ENCODE measurements at places on chromosomes 12 and 14.
A peak's percentile ranks its signal among the peaks of the same experiment; 100 is the strongest.

GRCh38 chr12:77609016-77609415 lies 221.7 kb upstream of the NAV3 start:
- no peak for DNase-seq

DNA sequence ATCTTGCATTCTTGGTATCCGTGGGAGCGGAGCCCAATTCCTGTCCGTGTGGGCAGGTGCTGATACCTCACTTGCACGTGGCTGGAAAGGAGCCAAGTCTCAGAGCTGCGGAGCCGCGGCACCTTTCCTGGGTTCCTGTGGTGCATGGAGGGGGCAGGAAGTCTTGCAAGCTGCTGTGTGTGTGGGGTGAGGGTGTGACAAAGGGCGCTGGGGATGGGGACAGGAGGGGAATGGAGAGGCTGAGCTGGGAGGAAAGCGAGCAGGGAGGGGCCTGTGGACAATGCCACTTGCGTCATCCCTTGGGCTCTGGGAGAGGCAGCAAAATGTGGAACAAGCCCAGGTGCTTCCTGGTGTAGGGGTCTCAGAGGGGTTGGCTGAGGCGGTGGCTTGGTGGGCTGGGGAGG lies 86.7 kb downstream of the CALM1 start:
- DNase-seq = peak; percentile 15

- DNase-seq = no peak
Observed at GRCh38 chr12:25186038-25186787, 8.7 kb downstream of the DNAI7 start.

DNA sequence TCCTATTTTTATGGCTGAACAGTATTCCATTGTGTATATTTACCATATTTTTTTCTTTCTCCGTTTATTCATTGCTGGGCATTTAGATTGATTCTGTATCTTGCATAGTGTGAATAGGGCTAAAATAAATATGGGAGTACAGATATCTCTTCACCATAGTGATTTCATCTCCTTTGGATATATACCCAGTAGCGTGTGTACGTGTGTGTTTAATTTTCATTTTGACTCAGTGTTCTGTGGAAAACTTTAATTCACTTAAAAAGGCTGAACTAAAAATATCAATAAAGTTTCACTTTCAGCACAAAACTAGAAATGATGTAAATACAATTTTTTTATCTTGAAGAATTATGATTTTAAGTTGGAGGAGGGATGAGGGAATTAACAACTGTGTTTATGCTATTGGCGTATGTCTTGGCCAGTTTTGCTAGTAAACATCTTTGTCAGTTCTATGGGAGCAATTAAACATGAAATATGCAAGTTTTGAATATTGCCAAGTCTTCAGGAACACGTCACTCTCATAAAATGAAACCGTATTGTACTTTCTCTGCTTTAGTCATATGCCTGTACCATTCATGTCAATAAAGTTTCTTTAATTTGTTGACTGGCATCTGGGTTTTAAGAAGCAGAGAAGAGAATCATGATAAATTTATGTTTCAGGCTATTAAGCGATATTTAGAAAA lies 99.8 kb downstream of the PTGER2 start:
- no peak for DNase-seq

DNA sequence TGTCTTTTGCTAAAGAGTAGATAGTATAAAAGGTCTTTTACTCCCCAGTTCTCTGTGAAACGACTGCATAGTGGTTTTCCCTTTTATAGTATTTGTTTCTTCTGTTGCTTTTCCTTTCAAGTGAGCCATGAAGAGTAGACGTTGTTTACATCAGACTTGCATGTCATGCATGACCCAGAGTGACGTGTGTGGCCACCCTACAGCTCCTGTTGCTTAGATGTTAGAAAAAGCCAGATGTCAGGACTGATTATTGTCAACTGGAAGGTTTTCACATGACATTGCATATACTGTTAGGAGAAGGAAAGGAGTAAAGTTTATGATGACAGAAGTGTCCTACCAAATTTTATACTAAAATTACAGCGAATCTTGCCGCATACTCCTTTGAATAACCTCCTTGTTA lies 1.3 kb upstream of the RD3L start:
- DNase-seq = no peak

- DNase-seq = no peak
Observed at GRCh38 chr12:40171501-40171900, 53.3 kb upstream of the LRRK2 start.

DNA sequence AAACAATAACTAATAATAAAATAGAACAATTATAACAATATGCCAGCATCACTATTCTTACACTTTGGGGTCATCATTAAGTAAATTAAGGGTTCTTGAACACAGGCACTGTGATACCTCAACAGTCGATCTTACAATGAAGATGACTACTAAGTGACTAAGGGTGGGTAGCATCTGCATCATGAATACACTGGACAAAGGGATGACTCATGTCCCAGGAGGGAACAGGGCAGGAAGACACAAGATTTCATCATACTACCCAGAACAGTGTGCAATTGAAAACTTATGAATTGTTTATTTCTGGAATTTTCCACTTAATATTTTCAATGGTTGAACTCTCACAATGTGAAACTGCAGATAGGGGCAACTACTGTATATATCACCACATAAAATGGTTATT lies 19.7 kb downstream of the TSPAN19 start:
- DNase-seq = no peak

GRCh38 chr12:78155546-78155945 lies 324.9 kb downstream of the NAV3 start:
- DNase-seq = no peak

DNA sequence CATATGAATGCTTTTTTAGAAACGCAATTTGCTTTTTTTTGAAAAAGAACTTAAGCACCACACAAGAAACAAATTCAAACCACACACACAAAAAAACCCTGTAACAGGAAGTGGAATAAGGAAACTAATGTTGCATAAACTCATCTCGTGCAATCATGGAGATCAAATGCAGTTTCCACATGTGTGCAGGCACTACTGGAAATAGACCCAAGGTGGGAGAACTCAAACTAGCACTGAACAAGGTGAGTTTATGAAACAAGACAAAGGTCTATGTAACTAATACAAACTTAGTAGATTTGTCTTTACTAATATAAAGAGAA lies 17.5 kb downstream of the NIN start:
- DNase-seq = peak; percentile 42

DNA sequence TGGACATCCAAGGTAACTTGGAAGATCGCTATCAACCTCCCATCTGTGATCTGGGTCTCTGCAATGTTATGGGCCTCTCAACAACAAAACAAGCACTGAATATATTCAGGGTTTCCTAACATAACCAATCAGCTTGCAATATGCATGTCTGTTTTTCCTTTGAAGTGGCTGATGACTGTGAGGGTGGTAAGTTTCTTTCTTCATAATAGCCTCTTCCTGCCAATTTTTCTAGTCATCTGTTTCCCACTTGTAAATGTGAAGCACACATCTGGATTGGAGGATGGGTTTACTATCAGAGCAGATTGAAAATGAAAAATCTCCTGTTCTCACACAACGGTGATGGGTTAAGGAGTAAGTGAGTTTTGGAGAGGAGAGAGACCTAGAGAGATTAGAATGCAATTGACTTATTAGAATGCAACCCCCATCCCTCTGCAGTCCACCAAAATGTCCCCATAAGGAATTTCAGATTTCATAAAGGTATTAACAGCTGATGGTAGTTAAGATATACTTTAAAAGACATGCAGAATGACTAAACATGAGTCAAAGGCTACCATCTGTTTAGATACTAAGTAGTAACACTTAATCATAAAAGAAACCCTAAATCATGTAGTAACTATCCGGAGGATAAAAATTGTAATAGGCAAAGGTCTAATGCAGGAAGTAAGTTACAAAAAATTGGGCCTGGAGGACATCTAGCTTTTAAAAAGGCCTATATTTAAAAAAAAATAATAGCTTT lies 58.4 kb upstream of the SAV1 start:
- DNase-seq = peak; percentile 39

DNA sequence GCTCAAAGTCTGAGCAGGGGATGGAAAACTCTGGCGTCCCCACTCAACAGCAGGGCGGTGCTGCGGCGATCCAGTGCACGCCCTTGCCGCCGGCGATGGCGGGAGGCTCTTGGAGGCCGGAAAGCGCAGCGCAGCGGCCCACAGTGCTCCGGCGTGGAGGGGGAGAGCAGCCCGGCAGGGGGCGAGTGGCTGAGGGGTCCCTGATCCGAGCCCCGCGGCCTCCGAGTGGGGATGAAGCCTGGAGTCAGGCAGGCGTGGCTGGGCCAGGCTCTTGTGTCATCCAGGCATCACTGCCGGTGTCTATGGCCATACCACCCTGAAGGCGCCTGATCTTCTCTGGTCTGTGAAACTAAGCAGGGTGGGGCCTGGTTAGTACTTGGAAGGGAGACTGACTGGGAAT lies 183.1 kb downstream of the ALG10 start:
- DNase-seq = no peak

DNA sequence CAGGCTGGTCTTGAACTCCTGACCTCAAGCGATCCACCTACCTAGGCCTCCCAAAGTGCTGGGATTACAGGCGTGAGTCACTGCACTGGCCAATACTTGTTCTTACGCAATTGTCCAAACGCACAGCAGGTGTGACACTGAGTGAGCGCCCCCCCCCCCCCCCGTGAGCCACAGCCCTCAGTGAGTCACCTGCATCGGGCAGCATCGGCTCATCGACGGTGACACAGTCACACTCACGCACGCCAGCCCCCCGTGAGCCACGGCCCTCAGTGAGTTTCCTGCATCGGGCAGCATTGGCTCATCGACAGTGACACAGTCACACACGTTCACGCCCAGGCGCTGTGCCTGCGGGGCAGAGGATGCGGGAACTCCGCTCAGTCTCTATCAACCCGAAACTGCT lies 42.5 kb downstream of the GALNT9 start:
- no peak for DNase-seq

GRCh38 chr14:68828698-68829097 lies 35.8 kb upstream of the ZFP36L1 start:
- DNase-seq = no peak

DNA sequence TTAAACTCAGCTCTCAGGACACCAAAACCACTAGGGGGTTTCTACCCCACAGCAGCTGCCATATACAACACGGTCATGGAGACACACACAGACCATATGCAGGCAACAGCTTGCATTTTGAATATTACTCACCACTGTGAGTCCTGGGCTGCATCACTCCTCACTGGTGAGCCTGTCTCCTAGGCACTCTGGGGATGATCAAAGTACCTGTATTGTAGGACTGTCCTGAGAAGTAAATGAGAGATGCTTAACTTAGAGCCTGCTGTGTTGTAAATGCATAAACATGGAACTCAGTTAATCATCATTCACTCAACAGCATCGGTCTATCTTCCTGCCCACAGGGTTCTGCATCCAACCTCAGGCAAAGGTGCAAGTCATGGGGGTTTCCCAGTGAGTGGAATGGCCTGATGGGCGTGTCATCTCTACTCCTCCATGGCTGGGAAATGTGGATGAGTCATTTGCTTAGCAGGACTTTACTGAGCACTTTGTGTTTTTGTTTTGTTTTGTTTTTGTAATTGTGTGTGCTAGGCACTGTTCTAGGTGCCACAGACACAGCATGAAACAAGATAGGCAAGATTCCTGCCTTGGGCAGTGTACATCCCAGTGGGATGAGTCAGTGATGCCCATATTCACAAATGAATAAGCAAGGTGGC lies 1141.2 kb upstream of the TMEM132C start:
- DNase-seq = peak; percentile 11

DNA sequence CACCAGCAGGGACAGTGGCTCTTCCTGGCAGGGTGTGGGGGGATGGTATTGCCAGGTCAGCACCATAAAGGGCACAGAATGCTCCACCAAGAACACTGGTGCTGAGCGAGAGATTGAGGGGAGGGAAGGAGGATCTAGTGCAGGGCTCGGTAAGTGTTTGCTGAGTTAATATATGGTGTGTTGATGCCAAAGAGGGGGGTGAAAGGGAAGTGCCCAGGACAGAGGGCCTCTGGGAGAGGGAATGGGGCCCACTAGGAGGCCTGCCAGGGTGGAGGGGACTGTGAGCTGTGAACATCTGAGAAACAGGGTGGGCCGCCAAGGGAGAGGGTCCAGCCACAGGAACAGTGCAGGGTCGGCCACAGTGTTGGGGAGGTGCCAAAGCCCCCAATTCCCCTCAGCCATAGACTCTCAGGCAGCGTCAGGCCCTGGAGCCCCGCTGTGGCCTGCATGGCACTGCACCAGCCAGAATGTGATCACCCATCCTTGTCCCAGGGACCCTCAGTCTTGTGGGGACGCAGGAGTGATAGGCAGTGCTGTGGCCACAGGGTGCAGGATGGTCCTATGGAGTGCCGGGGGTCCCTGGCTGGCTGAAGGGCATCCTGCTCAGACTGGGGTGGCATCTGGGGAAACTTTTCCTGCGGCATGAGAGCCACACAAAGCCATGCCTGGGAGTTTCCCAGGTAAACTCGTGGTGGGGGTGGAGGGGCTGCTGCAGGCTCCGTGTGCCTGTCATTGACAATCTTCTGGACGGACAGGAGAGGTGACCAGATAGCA lies 11.9 kb downstream of the RIN3 start:
- no peak for DNase-seq

DNA sequence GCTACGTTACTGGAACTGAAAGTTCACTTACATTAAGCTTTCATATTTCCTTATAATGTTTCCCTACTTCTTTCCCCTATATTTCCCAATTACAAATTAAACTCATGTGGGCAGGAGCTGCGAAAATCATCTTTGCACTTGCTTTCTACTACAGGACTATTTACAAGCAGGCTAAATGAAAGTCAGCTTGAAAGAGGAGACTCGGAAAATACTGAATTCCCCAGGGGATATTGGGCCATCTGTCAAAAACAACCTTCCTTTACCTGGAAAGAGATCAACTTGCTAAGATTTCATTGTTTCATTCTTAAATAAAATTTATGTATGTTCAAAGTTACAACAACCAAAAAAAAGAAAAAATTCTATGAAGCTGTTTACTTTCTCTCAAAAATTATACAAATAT lies 92.8 kb upstream of the BBS10 start:
- DNase-seq = no peak

DNA sequence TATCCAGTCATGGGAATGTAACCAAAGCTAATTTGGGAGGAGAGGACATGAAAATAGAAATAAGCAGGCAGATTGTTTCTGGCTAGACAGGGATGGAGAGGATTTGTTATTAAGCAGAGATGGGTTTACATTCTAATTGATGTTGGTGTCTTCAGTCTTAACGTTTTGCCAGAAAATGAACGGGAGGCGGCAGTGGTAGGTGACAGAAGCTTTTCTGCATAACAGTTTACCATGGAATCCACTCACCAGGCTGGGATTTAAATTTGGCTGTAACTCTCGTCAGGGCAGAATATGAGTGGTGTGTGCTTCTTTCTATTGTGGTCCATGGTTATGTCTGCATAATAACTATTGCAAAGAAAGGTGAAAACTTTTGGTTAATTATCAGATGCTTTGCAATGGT lies 50.2 kb upstream of the OTX2 start:
- DNase-seq = no peak

GRCh38 chr12:30823156-30823699 lies 68.5 kb upstream of the CAPRIN2 start:
- DNase-seq = peak; percentile 20

GRCh38 chr12:130829391-130830245 lies 9.4 kb downstream of the STX2 start:
- no peak for DNase-seq

GRCh38 chr14:49367696-49368095 lies 218.5 kb downstream of the RPS29 start:
- DNase-seq = no peak

GRCh38 chr12:91741932-91742331 lies 403.7 kb downstream of the BTG1 start:
- DNase-seq = no peak

- no peak for DNase-seq
Observed at GRCh38 chr12:132204063-132204792, 60.0 kb downstream of the NOC4L start.
